ENCODE measurements at places on chromosomes 6 and 20.

DNA sequence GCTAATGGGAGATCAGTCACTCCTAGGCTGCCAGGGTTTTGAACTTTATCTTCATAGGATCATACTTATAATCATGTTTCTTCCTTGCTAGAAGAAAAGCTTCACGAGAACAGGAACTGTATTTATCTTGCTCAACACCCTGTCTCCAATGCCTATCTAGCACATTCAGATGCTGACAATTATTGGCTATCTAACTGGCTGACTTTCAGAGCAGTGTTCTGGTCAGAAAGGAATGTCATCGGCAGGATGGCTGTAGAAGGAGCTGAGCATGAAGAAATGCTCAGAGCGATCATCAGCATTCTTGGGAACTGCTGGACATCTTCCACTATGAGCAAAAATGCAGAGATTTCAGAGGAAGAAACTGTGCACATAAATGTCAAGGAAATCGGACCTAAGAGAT lies 628.0 kb upstream of the NRSN1 start:
- H3K36me3 ChIP-seq: no peaks in the 10 kb centered on the region
- no peaks in the 10 kb centered on the region for H3K27me3 ChIP-seq
- no peaks in the 10 kb centered on the region for H3K4me1 ChIP-seq
- DNase-seq: no peak
- no peak overlapping the region for H3K27ac ChIP-seq

GRCh38 chr6:33927616-33928015 lies 123.8 kb upstream of the MLN start:
- H3K4me3 ChIP-seq: no peak overlapping the region
- no peaks in the 10 kb centered on the region for H3K4me1 ChIP-seq
- H3K27ac ChIP-seq: no peak overlapping the region
- no peaks in the 10 kb centered on the region for H3K27me3 ChIP-seq

DNA sequence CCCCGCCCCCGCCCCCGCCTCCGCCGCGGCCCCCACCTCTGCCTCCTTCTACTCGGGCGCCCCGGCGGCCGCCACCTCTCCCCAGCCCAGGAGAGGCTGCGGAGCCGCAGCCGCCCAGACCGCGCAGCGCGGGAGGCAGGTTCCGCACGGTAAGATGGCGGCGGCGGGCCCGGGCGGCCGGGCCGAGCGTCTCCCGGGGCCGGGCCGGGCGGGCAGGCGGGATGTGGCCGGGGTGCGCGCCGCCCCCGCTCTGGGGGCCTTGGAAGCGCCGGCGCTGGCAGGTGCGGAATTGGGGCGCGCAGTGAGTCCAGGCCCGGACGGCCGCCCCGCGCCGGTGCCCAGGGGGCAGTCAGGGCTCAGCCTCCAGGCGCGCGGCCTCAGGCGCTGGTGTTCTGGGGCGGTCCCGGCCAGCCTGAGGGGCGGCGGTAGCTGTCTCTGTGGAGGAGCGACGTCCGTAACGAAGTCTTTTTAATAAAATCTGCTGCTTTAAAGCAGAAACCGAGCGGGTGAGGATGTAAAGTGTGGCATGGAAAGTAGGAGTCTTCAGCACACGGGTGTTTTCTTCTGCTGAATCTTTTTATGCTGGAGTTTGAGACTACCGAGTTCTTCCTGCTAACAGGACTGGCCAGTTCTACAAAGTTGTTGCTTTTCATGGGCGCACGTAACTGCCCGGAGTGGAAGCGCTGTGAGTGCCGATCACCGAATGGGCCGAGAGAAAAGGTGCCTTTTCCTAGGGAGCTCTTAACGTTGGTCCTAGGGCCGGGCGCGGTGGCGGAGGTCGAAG lies at the start of gene GID8:
Gene GID8, plus strand, starts transcription at position 43 of the 784 bp plus-strand sequence. CDS start 3,356 bp downstream, outside the sequence.
- no peaks in the 10 kb centered on the region for H3K27me3 ChIP-seq
- peaks cover 80% of the 10 kb centered on the region for H3K4me1 ChIP-seq
- peaks cover 18% of the 10 kb centered on the region for H3K36me3 ChIP-seq
- H3K4me3 ChIP-seq: peak within 1 kb of the TSS; percentile 88
- DNase-seq: no peak

GRCh38 chr6:142712231-142712630 lies 232.7 kb downstream of the HIVEP2 start:
- no peak overlapping the region for H3K4me3 ChIP-seq
- H3K4me1 ChIP-seq: no peaks in the 10 kb centered on the region
- H3K27me3 ChIP-seq: no peaks in the 10 kb centered on the region

DNA sequence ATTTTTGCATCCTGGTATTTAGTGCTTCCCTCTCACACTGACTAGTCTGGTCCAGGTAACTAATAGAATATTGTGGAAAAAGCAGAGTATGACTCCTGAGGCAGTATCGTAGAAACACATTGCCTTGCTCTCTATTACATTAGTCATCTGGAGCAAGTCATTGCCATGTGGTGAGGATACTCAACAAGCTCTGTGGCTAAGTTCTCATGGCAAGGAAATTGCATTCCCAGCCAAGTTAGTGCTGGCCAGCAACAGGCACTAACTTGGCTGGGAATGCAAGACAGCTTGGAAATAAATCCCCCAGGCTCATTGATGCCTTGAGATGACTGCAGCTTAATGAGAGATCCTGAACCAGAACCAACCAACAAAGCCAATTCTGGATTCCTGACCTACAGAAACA lies 39.7 kb upstream of the HTR1B start:
- no peaks in the 10 kb centered on the region for H3K36me3 ChIP-seq
- H3K4me1 ChIP-seq: no peaks in the 10 kb centered on the region
- no peak overlapping the region for H3K27ac ChIP-seq
- no peak for DNase-seq
- no peaks in the 10 kb centered on the region for H3K27me3 ChIP-seq

DNA sequence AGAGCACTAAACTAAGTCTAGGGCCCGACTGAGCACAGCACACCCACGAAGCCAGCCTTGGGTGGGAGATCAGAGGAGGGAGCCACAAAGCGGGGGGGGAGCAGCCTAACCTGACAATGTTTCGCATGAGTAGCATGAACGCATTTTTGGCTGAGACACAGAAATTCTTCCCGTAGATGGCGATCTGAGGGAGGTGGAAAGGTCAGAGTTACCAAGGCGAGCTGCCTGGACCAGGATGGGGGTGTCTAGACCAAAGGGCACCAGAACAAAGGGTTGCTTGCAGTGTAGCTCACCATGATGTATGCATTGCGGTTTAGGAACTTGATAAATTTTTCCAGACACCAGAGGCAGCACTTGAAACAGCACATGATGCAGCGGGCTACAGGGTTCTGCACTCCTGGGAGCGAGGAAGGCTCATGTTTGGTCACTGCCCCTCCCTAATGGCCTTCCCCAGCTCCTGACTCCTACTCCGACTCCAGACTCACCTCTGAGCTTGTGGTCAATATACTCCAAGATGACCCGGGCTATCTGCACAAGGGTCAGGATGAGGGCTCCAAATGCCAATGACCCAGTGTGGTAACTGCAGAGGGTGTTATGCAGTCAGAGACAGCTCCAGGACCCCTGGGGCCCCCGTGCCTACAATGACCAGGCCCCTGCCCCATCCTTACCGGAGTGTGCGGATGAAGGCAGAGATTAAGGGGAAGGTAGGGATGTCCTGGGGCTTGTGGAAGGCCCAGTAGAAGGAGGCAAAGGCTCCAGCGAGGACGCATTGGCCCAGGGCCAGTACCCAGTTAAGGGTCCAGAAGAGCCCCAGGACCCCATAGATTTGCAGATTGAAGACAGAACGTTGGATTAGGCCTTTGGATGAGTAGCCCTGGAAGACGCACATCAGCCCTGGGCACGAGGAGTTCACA lies 2.8 kb upstream of the NEU1 start:
- DNase-seq: no peak
- peaks cover 6% of the 10 kb centered on the region for H3K36me3 ChIP-seq
- peaks cover 25% of the 10 kb centered on the region for H3K4me1 ChIP-seq
- H3K4me3 ChIP-seq: no peak overlapping the region

GRCh38 chr6:157335829-157336228 lies 12.5 kb upstream of the TMEM242 start:
- no peaks in the 10 kb centered on the region for H3K4me1 ChIP-seq
- peaks cover 11% of the 10 kb centered on the region for H3K27me3 ChIP-seq
- no peak overlapping the region for H3K4me3 ChIP-seq
- no peak overlapping the region for H3K27ac ChIP-seq
- H3K36me3 ChIP-seq: no peaks in the 10 kb centered on the region

GRCh38 chr6:20364327-20364726 lies 37.4 kb upstream of the E2F3 start:
- no peak overlapping the region for H3K4me3 ChIP-seq
- no peaks in the 10 kb centered on the region for H3K36me3 ChIP-seq
- no peaks in the 10 kb centered on the region for H3K4me1 ChIP-seq
- no peaks in the 10 kb centered on the region for H3K27me3 ChIP-seq

DNA sequence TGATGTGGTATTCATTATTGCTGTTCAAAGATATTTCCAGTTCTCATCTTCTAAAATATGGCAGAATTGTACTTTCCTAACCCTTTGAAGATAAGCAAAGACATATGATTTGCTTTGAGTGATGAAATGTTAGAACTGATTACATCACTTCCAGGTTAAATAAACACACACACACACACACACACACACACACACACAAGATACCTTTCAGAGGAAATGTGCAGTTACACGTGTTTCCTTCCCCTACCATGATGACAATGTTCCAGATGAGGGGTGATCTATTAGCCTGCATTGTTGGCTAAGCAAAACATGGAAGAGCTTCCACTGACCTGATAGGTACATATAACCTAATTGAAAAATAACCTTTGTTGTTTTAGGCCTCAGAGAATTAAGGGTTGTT lies 11.7 kb upstream of the FRK start:
- H3K27ac ChIP-seq: no peak overlapping the region
- H3K36me3 ChIP-seq: no peaks in the 10 kb centered on the region
- H3K27me3 ChIP-seq: no peaks in the 10 kb centered on the region

DNA sequence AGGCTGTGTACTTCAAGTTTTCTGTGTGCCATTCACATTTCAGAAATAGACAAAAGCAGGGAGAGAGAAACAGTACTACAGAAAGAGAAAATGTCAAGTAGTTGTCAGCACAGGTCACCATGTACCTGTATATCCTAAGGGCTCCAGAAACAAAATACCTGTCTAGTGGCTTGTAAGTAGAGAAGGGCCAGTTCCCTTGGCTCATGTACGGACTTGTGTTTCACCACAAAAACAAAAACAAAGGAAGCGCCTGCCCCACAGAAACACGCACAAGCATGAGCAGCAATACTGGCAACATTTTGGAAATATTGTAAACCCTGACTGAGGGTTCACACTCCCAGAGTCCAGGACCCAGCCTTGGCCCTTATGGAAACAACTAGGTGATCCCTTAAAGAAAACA lies 44.3 kb downstream of the CNKSR3 start:
- H3K27ac ChIP-seq: no peak overlapping the region
- H3K27me3 ChIP-seq: no peaks in the 10 kb centered on the region
- no peak for DNase-seq
- H3K36me3 ChIP-seq: no peaks in the 10 kb centered on the region
- no peak overlapping the region for H3K4me3 ChIP-seq
- H3K4me1 ChIP-seq: peaks cover 25% of the 10 kb centered on the region

DNA sequence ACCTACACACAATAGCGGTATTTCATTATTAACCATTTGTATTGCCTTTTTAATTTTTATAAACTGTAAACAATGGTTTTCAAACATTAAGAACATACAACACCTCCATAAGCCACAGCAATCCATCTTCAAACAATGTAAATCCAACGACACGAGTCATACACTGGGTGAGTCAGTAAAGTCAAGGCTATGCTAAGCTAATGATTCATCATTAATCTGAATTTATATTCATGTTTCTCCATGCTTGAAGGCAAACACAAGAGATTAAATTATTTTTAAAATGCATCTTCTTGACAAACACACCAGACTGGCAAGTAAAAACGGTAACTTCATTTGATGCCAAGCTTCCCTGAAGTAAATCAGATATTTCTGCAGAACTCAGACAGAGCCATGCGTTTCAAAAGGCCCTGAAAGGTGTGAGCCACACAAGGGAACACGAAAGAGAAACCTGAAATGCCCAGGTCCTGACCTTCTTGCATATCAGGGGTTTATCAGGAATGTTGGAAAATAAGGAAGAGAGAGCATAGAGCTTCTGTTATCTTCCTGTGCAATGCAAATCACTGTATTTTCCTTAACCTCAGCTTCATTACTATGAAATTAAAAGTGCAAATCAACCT lies 162.5 kb downstream of the ALDH8A1 start:
- H3K27me3 ChIP-seq: no peaks in the 10 kb centered on the region
- H3K27ac ChIP-seq: no peak overlapping the region
- no peak overlapping the region for H3K4me3 ChIP-seq

GRCh38 chr6:124400261-124400999 lies 561.8 kb upstream of the RNF217 start:
- H3K36me3 ChIP-seq: no peaks in the 10 kb centered on the region
- no peaks in the 10 kb centered on the region for H3K27me3 ChIP-seq
- no peak overlapping the region for H3K27ac ChIP-seq

DNA sequence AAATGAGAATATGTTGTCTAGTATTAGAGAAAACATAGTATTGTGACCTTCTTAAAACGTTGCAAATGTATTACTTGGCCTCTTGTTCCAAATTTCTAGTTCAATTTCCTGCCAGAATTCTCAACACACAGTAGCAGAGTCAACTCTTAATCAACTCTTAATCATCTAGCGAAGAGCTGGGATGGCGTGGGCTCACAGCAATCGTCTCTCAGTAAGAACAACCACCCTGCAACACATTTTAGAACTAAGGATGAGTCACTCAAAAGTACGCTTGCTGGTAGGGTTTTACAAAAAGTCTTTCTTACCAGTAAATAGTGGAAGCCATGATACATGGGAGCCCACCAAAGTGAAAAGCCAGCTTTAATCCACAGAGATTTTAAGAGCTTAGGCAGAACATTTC lies 24.6 kb downstream of the GPR6 start:
- H3K4me1 ChIP-seq: no peaks in the 10 kb centered on the region
- no peak overlapping the region for H3K27ac ChIP-seq
- H3K36me3 ChIP-seq: no peaks in the 10 kb centered on the region
- no peaks in the 10 kb centered on the region for H3K27me3 ChIP-seq
- H3K4me3 ChIP-seq: no peak overlapping the region

GRCh38 chr20:24677626-24678315 lies 208.3 kb downstream of the SYNDIG1 start:
- DNase-seq: no peak
- no peaks in the 10 kb centered on the region for H3K4me1 ChIP-seq
- no peak overlapping the region for H3K4me3 ChIP-seq
- no peaks in the 10 kb centered on the region for H3K27me3 ChIP-seq

- H3K27me3 ChIP-seq: no peaks in the 10 kb centered on the region
- H3K27ac ChIP-seq: no peak overlapping the region
- no peaks in the 10 kb centered on the region for H3K4me1 ChIP-seq
- no peak for DNase-seq
- H3K4me3 ChIP-seq: no peak overlapping the region
Observed at GRCh38 chr6:169370666-169371343, 117.2 kb upstream of the THBS2 start.

GRCh38 chr6:106099235-106099537 lies 13.1 kb downstream of the PRDM1 start:
- H3K36me3 ChIP-seq: no peaks in the 10 kb centered on the region
- H3K27ac ChIP-seq: no peak overlapping the region
- peaks cover 17% of the 10 kb centered on the region for H3K27me3 ChIP-seq
- H3K4me3 ChIP-seq: peak overlapping the region; percentile 43

- no peaks in the 10 kb centered on the region for H3K27me3 ChIP-seq
- no peaks in the 10 kb centered on the region for H3K36me3 ChIP-seq
- no peaks in the 10 kb centered on the region for H3K4me1 ChIP-seq
- H3K27ac ChIP-seq: no peak overlapping the region
- DNase-seq: no peak
Observed at GRCh38 chr6:141426400-141426980, 706.2 kb upstream of the GJE1 start.

- no peaks in the 10 kb centered on the region for H3K36me3 ChIP-seq
- DNase-seq: peak; percentile 64
- H3K4me3 ChIP-seq: no peak overlapping the region
- no peak overlapping the region for H3K27ac ChIP-seq
Observed at GRCh38 chr20:58233881-58234528, 5.6 kb upstream of the ANKRD60 start.
